ENCODE measurements at places on chromosomes 16 and 17. TPM values are rescaled to one million over a fixed set of nuclear protein-coding genes. Genes with fewer than 3 reads are reported as not detected.
A peak's percentile ranks its signal among the peaks of the same experiment; 100 is the strongest.

DNA sequence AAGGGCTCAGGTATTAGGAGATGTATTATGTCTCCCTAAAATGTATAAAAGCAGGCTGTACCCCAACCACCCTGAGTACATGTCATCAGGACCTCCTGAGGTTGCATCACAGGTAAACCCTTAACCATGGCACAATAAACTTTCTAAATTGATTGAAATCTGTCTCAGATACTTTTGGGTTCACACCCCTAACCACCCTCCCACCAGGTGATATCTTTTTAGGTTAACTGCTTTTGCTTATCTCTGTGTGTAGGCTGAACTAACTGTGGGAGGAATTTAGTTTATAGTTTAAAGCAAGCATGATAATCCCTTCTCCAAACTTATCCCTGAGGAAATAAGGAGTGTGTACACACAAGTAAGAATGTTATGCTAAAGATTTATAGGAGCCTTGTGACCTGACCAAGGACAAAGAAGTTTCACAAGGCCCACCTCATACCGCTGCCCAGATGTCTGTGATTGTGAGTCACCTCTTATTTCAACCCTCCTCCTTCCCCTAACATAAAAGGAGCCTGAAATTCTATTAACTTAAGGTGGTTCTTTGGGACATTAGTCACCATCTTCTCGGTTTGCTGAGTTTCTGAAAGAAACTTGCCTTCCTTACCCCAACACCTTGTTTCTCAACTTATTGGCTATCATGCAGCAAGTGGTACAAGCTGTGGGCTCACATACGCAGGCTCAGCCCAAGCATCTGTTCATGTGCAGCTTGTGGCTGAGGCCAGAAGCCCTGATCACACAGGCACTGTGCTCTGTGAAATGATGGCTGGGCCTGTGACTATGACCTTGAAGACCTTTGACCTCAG lies 11.3 kb downstream of the PRSS22 start:
- no peak for DNase-seq

DNA sequence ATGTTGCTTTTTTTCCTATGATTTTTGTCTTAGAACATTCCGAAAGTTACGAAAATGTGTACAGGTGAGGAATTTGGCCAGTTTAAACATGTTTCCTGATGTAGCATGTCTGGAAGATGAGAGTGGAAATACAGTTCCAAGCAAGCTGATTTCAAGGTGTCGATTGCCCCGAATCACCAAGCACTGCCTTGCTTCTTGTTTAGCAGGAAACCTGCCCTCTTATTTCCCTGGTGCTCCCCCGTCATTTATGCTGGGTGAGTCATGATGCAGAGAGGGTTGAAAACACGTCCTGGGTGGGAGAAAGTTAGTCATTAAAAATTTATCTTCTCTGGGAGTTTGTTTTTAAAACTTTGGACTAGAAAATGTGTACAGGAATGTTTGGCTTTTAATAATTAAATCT lies 608.6 kb upstream of the EEF2KMT start:
- no peak for DNase-seq

- no peak for DNase-seq
Measured at GRCh38 chr17:75724016-75725003, 3.1 kb downstream of the ITGB4 start.

- peak; percentile 84 for DNase-seq
Measured at GRCh38 chr16:71807905-71808592, 585 bp downstream of the AP1G1 start.

DNA sequence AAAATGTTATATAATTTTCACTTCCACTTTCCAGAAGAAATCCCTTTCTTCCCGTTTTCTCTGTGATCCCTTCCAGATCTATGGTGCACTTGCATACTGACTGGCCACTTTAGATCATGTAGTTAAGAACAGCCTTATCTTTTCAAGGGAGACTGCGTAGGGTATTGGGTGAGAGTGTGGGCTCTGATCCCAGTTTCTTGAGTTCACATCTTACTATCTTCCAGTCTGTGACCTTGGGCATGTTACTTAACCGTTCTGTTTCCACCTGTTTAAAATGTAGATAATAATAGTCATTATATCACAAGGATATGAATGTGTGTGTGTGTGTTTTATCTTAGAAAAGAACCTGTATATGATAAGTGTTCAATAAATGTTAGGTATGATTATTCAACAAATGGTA lies 83.7 kb downstream of the TANGO6 start:
- DNase-seq, result no peak

- no peak for DNase-seq
Measured at GRCh38 chr17:76204277-76204676, 36.0 kb downstream of the RNF157 start.

GRCh38 chr16:10738231-10739077 lies 5.2 kb upstream of the NUBP1 start:
- no peak for DNase-seq

DNA sequence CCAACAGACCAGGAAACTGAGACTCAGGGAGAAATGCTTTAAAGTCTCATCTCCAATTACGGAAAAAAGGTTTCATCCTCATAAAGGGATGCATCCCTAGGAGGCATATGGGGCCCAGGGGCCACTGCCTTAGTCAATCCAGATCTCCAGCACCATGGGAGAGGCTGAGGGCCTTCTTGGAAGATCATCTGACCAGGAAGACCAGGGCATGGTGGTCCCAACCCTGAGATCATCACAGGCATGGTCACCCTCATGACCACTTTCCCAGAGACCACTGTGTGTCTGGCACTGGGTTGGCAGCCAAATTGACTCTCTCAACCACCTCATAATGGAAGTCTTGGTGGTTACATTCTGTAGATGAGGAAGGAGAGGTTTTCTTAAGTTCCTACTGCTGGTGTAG lies 23.4 kb upstream of the CES5A start:
- DNase-seq, result no peak

GRCh38 chr17:46191322-46192188 lies 1.7 kb downstream of the KANSL1 start:
- DNase-seq, result no peak

GRCh38 chr17:82687871-82688270 lies 10.6 kb downstream of the RAB40B start:
- DNase-seq, result no peak

- peak; percentile 39 for DNase-seq
Measured at GRCh38 chr17:34389126-34389750, 26.2 kb upstream of the CCL1 start.

DNA sequence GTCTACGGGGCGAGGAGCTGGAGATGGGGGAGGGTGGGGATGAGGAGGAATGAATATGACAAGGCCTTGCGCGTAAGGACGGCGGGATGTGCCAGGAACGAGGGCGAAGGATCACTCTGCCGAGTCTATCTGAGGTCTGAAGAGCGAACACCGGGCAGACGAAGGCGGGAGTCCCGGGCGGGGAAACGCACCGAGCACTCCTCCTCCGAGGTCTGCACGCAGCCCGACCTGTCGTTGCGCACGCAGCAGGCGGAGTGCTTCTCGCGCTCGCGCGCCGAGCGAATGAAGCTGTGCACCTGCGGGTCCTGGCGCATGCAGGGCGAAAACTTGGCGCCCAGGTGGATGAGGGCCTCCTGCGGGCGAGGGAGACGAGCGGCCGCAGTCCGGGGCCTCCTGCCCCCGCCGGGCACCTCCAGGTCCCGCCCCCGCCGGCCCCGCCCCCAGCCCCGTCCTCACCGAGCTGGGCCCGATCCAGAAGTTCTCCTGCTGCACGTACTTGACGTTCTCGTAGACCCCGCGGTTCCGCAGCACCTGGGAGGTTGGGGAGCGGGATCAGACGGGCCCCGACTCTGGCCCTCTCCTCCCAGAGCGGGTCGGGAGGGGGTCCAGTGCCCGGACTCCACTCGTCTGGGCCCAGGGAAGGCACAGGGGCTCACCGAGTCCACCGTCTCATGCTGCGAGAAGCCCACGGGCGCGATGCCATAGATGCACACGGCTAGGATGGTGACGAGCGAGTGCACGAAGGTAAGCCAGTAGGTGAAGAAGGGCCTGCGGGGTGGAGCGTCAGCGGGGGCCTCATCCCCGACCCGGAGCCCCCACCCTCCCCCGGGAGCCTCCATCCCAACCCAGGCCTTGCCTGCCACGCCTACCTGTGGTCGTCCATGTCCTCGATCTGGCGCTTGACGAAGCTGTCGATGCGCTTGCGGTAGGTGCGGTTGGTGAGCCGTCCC lies 7.6 kb downstream of the SNRNP25 start:
- DNase-seq, result no peak

- no peak for DNase-seq
Measured at GRCh38 chr16:89187032-89187769, 13.1 kb downstream of the SLC22A31 start.

DNA sequence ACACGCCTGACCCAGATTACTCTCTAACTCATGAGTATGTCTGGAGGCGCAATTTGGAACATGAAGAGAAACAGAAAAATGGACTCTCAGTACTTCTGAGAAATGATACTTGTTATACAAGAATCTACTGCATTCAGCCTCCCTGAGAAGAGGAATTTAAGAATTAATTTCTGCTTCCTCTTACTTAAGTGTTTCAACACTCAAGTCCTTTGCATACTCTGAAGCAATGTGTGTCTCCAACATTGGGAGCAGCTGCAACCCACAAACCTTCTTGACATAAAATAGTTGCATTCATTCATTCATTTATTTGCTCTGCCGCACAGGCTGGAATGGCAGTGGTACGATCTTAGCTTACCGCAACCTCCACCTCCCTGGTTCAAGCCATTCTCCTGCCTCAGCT lies 199.8 kb downstream of the NPIPA7 start:
- no peak for DNase-seq

GRCh38 chr17:28810437-28810836 lies 32.2 kb downstream of the FAM222B start:
- no peak for DNase-seq

DNA sequence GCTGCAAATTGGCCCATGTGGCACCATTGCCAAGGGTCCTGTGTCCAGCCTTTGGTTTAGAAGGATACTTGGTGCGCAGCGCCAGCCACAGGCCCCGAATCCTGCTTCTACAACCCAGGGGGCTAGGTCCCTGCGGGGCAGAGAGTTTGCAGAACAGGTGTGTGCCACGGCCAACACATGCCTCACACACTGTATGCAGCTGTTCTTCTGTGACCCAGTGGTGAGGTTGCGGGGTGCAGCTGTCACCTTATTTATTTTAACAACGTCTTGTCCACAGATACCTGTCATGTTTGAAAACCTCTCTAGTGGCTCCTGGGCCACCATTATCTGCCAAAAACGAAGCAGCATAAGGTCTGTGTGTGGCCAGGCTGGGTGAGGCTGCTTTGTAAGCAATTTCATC lies 11.6 kb downstream of the CBFA2T3 start:
- no peak for DNase-seq

DNA sequence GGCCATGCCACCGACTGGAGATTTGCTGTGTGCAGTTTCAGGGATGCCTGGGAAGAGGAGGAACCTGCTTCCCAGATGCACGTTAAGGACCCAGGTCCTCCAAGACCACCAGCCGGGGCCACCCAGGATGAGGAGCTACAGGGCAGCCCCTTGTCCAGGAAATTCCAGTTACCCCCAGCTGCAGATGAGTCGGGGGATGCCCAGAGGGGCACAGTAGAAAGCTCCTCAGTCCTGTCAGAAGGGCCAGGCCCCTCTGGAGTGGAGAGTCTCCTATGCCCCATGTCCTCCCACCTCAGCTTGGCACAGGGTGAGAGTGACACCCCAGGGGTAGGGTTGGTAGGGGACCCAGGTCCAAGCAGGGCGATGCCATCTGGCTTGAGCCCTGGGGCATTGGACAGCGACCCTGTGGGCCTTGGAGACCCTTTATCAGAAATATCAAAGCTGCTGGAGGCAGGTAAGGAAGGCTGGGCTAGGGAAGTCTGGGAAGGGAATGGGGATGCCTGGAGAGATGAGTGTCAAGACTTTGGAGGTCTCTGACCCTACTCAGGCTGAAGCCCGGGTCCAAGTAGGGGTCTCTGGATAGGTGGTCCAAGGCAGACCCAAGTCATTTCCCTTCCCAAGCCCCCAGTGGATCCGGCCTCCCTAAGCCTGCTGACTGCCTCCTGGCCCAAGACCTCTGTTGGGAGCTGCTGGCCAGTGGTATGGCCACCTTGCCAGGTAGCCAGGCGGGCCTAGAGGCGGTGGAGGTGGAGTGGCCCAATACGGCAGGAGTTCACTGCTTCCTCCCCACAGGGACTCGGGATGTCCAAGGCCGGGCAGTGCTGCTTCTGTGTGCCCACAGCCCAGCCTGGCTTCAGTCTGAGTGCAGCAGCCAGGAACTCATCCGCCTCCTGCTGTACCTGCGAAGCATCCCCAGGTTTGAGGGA lies 1.0 kb downstream of the PLEKHG4 start:
- DNase-seq, result no peak

GRCh38 chr16:58411736-58412614 lies 19.7 kb downstream of the GINS3 start:
- DNase-seq, result no peak

DNA sequence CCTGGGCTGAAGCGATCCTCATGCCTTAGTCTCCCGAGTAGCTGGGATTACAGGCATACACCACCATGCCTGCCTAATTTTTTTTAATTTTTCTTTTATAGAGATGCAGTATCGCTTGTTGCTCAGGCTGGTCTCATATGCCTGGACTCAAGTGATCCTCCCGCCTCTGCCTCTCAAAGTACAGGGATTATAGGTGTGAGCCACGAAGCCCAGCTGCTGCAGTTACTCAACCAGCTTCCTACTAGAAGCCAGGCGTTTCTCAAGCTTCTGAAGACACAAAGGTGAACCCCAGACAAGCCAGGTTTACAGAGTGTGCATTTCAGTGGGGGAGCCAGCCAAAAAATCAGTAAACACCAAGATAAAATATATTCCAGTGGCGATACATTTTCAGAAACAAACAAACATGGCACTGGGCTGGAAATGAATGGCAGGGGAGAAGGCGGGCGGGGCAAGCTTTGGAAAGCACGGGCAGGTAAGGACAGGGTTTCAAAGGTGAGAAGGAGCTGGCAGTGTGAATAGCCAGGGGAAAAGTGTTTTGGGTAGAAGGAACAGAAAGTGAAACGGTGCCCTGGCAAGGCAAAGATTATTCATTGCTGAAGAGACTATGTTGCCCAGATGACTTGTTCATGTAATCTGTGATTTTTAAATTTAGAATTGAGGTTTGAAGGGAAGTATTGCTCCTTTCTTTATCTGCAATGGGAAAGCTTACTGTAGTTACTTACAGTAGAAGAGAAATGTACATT lies 471.1 kb downstream of the WWOX start:
- DNase-seq, result no peak

DNA sequence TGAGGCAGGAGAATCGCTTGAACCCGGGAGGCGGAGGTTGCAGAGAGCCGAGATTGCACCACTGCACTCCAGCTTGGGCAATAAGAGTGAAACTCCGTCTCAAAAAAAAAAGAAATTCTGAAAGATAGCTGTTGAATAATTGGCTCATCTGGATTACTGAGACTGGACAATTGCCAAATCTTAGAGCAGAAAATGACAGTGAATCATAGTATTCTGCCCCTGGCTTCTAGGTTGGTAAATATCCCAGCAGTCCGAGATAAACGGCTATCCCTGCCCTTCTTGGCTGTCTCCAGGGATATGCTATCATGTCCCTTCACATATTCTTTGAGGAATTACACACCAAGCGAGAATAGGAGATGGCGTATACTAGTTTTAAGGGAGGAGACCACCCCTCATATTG lies 35.5 kb upstream of the METTL16 start:
- DNase-seq, result no peak

Gene FOXC2
- 0.42 TPM for total RNA-seq

Gene SOCS1
- total RNA-seq, result 35.0 TPM

Gene KRT20
- total RNA-seq, result 1.2 TPM

Gene EPOP
- 2.5 TPM for total RNA-seq

Gene KDM6B
- total RNA-seq, result 92.5 TPM

Gene WNT9B
- total RNA-seq, result 0.74 TPM

Gene GDPD3
- 4.3 TPM for total RNA-seq

Gene CHMP6
- total RNA-seq, result 25.3 TPM
